NCI-H1694 treated with DMSO at 0.1 percent for 48 hours (cell line): ENCODE measurements at places on chromosomes 1 and 21.

GRCh38 chr1:17200756-17201155 lies 4.2 kb upstream of the PADI1 start:
- no peak for DNase-seq

GRCh38 chr1:178241837-178242236 lies 147.9 kb downstream of the RASAL2 start:
- DNase-seq = no peak

DNA sequence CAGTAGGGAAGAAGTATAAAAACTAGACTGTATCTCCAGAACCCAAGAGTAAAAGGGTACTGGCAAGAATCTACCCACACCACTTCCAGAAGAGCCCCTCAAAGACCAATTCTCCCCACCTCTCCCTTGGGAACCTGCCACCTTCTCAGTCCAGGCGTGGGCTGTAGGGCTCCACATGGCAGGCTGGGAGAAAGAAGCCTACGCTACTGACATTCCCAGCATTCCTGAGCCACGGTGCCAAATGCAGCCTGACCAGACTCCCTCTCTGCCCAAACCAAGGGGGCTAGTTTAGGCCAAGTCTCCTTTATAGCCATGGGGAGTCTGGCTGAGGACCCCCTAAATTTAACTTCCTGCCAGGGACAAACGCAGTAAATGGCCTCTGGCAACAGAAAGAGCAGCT lies 2.0 kb downstream of the UBE2Q1 start:
- no peak for DNase-seq

DNA sequence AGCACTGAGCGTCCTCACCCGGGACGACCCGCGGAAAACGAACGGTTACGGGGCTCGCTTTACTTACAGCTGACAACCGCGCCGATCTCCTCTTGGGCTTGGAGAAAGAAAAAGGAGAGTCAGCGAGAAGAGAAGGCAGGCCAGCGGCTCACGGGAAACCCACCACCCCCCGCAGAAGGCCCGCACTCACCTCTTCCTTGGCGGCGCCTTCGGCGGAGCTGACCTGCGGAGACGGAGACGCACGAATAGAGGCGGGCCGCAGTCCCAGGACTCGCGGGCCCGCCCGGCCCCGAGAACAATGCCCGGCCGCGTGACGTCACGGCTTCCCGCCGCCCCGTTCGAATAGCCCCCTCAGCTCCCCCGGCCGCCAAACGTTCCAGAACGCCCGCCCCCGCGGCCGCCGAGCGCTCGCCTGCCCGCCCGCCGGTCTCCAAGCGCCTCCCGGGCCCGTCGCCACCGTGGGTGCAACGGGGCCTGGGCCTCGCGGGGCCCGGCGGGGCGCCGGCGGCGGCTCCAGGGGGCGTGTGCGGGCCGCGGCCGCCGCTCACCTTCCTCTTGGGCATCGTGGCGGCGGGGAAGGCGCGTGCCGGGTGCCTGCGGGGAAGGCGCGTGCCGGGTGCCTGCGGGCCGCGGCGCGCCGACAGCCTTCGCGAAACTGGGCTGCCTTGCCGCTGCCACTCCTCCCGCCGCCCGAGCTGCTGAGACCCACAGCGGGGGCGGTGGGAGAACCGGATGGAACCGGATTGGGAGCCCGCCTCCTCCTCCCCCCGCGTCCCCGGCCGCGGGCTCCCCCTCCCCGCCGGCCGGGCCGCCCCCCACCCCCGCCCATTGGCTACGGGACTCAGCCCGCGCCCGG lies at the start of gene HMGN1:
Gene HMGN1, minus strand, starts transcription at position 734 of the 856 bp plus-strand sequence. Its CDS starts 171 bp downstream, at position 563.
- peak; percentile 92 for DNase-seq

DNA sequence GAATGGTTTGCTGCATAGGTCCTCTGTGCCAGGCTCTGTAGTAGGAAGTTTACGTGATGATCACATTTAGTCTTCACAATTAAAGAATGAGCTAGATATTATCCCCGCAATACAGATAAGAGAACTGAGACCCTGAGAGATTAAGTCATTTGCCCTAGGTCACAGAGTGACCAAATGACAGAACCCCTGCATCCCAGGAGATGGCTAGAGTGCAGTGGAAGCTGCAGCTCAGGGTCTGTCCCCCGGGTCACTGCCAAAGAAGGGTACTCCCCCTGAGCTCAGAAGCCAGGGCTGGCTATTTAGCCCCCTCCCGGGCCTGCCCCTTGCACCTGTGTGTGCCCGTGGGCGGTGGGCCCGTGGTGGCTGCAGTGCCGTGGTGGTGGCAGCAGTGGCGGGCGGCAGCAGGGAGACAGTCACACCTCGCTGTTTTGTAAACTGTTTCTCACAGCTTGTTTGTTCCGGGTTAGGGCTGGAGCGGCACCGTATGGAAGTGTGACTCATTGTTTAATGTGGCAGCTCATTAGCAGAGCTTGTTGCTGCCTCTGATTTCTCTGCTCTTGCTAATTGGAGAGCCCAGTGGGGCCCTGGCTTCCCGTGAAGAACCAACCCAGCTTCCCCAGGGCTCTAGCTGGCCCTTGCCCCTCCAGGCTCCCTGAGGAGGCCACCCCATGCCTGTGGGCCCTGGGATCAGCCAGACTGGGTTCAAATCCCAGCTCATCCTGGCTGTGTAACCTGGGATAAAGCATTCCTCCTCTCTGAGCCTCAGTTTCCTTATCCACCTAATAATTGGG lies 19.3 kb upstream of the FOXO6 start:
- peak; percentile 86 for DNase-seq

DNA sequence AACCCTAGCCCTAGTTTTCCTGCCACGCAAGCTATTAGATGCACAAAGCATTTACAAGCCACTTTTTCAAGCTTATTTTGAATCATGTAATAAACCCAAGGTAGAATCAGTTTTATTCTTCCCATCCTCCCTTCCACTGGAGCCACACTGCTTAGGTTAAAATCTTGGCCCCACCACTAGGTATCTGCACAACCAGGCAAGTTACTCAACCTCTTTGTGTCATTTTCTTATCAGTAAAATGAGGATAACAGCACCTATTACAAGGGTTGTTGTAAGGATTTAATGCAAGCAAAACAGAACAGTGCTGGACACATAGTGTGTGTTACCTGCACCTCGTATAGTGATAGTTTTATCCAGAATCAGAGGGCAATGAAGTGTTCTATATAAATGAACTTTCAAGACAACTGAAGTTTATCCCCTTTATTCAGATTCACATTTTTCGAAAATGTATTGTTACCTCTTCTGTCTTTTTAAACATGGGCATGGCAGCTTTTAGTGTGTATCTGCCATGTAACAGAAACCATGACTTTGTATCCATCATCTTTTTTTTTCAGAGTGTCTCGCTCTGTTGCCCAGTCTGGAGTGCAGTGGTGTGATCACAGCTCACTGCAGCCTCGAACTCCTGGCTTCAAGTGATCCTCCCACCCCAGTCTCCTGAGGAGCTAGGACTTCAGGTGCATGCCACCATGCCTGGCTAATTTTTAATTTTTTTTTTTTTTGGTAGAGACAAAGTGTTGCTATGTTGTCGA lies 17.2 kb upstream of the TTC39A start:
- no peak for DNase-seq

GRCh38 chr1:63845346-63845745 lies 71.5 kb downstream of the ROR1 start:
- no peak for DNase-seq

DNA sequence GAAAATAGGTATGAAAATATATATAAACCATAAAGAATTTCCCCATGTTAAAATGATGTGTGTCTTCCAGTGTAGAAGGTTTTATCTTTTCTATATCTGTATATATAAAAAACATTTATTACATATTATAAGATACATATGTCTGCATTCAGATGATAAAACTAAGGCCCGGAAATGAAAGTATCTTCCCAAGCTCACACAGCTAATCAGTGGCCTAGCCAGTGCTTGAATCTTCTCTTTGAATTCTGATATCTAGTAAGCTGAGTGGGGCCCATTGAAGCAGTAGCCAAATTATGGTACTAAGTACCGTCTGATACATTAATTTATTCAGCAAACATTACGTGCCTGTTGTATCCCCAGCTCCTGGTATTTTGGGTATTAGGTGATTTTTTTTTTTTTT lies 28.6 kb downstream of the UCK2 start:
- DNase-seq = no peak

DNA sequence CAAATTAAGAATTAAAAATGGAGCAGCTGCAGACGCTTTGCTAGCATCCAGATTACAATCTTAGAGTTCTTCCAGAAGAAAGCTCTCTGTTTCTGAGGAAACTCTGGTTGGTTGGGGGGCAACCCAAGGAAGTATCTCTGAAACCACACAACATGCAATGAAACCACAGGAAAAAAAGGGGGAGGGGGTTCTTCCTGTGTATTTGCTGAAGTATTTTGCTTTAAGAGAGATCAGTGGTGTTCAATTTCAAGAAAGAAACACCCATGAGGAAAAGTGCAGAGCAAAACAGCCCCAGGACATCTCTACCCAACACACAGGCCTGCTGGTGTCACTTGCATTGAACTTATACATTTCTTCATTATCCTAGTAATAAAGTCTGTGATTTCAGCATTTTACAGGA lies 19.7 kb upstream of the TIAM1 start:
- DNase-seq = no peak

- DNase-seq = peak; percentile 3
These were observed 477.4 kb downstream of the CAMTA1 start for GRCh38 chr1:7262611-7263010.

DNA sequence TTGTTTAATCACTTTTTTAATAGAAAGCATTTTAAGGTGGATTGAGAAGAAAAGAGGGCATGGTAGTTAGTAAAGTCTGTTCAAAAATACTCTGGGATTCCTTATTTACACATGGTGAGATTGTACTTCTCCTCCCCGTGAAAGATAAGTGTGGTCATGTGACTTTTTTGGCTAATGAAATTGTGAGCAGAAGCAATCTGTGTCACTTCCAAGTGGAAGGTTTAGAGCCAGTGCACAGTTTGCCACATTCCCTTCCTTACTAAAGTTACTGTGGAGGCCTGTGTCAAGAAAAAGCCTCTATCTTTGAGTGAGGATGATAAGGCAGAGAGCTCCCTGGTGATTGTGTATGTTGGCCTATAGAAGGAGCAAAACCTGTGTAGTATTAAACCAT lies 471.3 kb downstream of the OMA1 start:
- DNase-seq = no peak

DNA sequence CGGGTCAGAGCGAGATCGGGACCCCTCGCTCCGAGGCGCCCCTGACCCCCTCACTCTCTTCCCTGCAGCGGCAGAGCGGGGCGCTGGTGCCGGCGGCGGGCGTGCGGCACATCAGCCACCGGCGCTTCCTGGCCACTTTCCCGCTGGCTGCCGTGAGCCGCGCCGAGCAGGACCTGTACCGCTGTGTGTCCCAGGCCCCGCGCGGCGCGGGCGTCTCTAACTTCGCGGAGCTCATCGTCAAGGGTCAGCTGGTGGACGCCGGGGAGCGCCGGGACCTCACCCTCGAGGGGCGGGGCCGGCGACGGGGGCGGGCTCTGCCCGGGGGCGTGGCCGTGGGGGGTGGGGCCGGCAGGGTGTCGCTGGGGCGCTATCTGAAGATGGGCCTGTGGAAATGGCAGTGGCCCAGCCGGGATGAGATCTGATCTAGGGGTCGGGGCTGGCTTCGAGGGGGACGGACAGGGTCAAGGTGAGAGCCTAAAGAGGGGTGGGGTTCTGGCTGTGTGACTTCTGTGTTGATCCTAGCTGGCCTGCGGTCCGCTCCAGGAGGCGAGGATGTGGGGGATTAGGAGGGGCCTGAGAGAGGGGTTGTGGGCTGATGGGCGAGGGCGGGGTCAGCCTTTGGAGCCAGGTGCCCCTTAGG lies 23.6 kb downstream of the PTPRU start:
- DNase-seq = no peak

DNA sequence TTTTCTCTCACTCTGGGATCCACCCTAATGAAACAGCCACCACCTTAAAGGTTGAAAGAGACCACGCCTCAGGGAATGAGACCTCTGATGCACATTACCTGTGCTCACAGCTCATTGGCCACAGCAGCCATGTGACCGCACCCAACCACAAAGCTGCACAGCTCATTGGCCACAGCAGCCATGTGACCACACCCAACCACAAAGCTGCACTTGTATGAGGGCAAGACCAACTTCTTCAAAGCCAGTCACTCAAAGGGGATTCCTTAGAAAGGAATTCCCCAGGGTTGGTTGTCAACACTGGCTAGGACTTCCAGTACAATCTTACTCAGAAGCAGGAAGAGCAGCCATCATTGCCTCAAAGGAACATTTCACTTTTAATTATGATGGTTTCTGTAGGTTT lies 43.6 kb upstream of the PDE9A start:
- no peak for DNase-seq

DNA sequence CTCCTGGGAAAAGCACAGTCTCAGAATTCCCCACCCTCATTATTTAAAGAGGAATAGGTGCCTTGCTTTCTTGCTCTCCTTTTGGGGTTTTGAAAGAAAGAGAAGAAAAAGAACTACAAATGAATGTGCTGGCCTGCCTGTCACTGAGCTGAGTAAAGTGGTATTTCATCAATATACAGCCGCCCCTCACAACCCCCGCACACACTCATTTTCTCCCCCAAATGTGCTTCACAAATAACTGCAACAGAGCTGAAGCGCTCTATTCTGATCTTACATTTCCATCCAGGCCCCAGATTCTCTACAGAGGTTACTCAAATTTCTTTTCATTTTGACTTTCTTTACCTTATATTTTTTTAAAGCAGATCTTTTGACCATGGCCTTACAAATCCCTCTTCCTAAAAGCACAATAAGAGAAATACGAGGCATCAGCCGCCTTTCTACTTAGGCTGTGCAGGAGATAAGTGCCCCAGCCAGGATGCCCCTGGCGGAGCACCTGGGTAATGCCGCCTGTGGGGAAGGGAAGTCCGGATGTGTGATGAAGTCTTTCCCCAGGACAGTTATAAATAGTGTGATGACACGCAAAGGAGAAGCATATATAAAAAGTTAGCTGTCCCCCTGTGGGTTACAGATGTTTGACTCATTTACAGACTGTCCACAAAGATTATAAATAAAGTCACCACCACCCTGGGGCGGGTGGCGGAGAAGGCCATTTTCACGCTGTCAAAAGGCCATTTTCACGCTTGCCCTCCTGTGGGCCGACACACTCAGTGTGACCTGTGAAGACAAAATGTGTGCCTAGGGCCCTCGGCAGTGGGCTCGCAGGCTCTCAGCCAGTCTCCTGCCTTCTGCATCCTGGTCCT lies 6.5 kb downstream of the KCNN3 start:
- DNase-seq = peak; percentile 76

DNA sequence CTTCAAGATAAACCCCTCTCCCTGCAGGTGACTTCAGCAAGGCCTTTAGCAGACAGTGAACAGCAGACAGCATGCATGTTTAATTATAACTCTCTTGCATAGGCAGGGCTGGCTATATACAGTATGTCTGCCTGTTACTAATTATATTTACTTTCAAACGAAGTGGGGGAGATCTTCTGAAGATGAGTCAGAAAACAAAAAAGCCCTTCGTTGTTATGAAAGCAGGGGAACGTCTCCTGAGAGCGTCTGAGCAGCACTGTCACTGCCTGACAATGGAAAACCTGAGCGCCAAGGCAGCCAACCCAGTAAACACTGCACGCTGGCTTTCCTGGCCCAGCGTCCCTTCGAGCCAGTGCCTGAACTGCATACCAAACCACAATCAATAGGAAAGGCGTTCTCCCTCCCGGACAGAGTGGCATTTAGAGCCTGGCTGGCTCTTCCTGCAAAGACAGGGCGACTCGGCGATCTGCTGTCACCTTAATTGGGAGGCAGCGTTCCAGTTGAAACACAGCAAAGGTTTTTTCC lies 54.1 kb downstream of the TOMM20 start:
- peak; percentile 60 for DNase-seq
